ENCODE measurements at places on chromosomes 2 and 18. TPM values are rescaled to one million over a fixed set of nuclear protein-coding genes. Genes with fewer than 3 reads are reported as not detected.

FAM228A gene
- total RNA-seq: 1.0 TPM

C2orf66 gene
- total RNA-seq: 0.32 TPM

CXCR1 gene
- 0.26 TPM for total RNA-seq

MLPH gene
- 11.7 TPM for total RNA-seq

EN1 gene
- total RNA-seq: not detected

LOXHD1 gene
- total RNA-seq: 1.2 TPM

TIA1 gene
- total RNA-seq: 492 TPM

CROCC2 gene
- total RNA-seq: not detected

TRIM43 gene
- not detected for total RNA-seq

BBS5 gene
- total RNA-seq: 13.8 TPM

C18orf54 gene
- total RNA-seq: 17.3 TPM

DNPEP gene
- total RNA-seq: 36.9 TPM

RGPD8 gene
- 55.9 TPM for total RNA-seq

MC5R gene
- not detected for total RNA-seq

INSIG2 gene
- 32.3 TPM for total RNA-seq

GKN2 gene
- not detected for total RNA-seq

SLC20A1 gene
- total RNA-seq: 59.7 TPM

TOGARAM2 gene
- 0.48 TPM for total RNA-seq

DNAH7 gene
- 3.5 TPM for total RNA-seq

SDC1 gene
- 87.1 TPM for total RNA-seq

HMSD gene
- total RNA-seq: 0.11 TPM

VIT gene
- total RNA-seq: 10.0 TPM

ARHGEF33 gene
- 2.1 TPM for total RNA-seq

DOK1 gene
- total RNA-seq: 6.0 TPM

SERPINB4 gene
- total RNA-seq: not detected

SOX11 gene
- total RNA-seq: 9.8 TPM
